Hematopoietic multipotent progenitor cell treated with erythropoietin and hydrocortisone succinate and interleukin-3 and kit ligand, for 6 days (in vitro differentiated cells): ENCODE measurements at places on chromosomes 13 and 19.

DNA sequence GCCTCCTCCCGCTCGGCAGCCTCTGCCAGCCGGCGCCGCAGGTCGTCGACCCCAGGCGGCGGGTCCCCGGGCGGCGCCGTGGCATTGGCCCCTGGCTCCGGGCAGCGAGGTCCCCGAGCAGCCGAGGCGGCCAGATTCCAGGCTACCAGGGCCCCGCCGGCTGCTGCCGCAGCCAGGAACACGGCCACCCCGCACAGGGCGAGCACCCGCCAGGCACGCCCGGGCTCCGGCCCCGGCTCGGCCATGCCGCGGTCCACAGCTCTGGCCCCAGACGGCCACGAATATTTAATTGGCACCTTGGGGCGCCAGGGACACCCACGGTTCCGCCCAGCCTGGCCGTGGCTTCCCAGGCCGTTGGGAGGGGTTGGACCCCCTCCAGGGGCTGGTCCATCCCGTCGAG is at the start of gene CCDC194:
Gene CCDC194, minus strand, starts transcription at position 283 of the 400 bp plus-strand sequence. Its CDS starts 38 bp downstream, at position 245.
- no peak for DNase-seq

DNA sequence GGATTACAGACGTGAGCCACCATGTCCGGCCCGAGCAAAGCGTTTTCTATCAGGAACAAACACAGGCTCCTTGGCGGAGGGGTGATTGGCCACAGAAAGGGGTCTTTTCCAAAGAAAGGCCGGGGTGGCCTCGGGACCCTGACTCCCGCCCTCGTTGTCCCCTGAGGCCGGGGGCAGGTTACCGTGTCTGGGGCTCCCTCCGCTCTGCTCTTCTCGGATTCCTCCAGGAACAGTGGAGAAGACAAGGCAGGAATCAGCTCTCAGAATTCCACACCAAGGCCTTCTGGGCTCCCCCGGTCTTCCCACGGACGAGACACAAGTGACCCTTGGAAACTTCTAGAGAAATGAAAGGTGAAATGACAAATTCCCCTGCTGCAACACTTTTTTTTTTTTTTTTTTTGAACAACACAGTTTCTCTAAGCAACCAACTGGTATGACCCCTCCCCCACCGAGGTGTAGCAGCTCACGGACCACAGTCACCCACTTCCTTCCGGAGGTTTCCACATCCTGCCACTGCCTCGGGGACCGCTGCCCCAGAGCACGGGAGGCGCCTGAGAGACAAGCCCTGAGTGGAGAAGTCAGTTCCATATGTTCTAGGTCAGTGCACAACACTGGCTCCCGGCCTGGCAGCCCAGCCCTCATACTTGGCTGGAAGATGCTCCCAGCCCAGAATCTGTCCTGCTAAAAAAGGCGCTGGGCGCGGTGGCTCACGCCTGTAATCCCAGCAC is 11.0 kb downstream of the MOB3A start:
- peak; percentile 96 for DNase-seq

DNA sequence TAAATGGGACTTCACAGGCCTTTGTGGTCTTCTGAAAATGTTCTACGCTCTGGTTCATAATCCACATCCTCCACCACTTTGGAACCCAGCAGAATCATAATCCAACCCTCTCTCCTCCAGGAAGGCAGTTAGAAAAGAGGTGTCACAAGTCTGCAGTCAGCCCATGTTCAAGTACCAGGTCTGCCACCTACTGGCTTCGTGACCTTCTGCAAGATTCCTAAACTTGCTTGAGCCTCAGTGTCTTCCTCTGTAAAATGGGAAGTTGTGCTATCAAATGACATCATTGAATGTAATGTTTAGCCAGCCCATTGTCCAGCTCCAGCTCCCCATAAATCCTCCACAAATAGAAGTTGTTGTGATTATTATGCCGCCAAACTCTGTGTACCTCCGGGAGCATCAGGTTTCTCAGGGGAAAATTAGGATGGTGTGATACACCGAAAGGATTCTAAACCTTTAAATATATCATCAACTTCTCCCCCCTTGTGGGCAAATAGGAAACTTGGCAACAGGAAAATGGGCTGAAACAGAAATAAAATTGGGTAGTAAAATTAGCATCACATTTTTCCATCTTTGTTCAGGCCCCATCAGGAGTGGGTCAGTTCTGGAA is 109.7 kb downstream of the NUFIP1 start:
- DNase-seq, result peak; percentile 71

DNA sequence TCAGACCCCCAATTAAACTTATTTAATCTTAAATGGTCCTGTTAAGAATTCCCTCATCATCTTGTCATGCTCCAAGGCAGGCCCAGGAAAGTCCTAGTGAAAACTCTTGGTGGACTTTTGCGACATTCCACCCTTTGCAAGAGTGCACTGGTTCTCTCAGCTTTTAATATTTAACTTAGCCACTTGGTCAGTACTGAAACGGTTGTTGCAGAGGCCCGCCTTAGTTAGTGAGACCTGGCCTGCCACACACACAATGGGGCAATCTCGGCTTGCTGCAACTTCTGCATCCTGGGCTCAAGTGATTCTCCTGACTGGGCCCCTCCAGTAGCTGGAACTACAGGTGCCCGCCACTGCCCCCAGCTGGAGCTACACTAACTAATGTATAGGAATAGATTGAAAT is 1366.0 kb downstream of the UQCRFS1 start:
- no peak for DNase-seq

- DNase-seq, result peak; percentile 78
These were observed 2.9 kb downstream of the CILP2 start for GRCh38 chr19:19540715-19541515.

DNA sequence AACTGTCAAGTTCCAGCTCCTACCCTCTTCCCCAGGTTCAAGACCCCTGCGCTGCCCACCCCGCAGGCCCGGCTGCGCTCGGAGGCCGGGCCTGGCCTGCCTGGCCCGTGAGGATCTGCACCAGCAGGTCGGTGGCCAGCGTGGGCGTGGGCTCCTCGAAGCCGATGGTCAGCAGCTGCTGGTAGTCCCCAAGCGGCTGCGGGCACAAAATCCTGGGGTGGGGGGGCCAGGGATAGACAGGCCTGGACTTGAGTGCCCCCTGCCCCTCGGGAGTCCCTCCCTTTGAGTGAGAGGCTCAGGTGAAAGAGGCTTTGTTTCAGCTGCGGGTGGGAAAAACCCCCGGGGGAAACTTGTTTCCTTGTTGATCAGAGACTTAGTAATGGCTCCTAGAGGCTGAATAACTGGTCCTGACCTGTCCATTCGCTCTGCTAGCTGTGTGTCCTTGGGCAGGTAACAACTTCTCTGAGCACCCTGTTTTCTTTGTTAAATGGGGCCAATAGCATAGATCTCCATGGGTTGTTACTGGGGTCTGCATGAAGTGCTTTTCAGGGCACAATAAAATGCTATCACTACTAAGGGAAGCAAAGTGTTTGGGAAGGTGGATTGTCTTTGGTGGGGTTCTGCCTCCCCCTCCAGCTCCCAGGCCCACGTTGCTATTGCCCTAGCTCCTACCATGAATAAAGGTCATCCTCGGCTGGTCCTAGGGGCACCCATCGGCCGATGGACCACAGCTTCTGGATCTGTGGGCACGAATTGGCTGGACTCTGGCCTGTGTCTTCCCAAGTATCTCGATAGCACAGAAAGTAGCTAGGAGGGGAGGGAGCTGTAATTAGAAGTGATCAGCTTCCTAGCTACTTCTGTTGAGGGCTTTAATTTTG is 3.5 kb downstream of the C19orf67 start:
- no peak for DNase-seq

- no peak for DNase-seq
These were observed 2.8 kb upstream of the CERS4 start for GRCh38 chr19:8206147-8207087.

DNA sequence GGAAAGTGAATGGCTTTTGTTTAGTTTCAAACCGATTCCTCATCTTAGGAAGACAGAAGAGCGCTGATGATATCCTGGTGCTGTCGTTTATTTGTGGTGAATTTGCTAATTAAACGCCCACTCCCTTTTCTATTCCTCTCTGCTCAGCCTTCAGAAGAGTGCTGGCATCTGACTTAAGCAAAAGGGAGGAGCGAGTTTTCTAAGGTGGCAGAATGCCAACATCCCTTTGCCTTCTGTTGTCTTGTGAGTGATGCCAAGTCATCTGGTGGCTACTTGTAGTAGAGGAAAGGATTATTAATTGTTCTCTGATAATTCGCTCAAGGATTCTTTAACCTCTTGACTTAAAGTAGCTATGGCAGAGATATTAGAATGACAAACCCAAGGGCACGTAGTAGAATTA is 68.1 kb downstream of the ERCC5 start:
- peak; percentile 54 for DNase-seq

GRCh38 chr13:108315273-108315672 is 45.8 kb downstream of the TNFSF13B start:
- DNase-seq, result no peak

DNA sequence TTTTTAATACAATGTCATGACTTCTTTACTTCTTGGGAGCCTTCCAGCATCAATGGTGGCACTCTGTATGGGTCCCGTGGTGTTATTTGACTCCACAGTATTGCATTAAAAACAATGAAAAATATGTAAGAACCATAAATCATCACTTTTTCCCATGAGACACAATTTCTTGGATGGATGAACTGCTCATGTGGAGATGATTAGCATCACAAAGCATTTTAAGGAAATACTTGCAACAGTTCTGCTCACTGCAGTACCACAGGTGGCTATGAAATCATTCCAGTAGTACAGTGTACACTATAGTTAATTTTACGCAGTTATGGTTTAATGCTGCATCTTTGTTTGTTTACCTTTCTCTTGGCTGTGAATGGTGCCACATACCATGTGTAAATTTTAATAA is 37.2 kb upstream of the C1QTNF9B start:
- no peak for DNase-seq

GRCh38 chr13:108708921-108709320 is 79.5 kb downstream of the MYO16 start:
- no peak for DNase-seq

GRCh38 chr19:15354566-15355296 is 22.4 kb upstream of the BRD4 start:
- no peak for DNase-seq

DNA sequence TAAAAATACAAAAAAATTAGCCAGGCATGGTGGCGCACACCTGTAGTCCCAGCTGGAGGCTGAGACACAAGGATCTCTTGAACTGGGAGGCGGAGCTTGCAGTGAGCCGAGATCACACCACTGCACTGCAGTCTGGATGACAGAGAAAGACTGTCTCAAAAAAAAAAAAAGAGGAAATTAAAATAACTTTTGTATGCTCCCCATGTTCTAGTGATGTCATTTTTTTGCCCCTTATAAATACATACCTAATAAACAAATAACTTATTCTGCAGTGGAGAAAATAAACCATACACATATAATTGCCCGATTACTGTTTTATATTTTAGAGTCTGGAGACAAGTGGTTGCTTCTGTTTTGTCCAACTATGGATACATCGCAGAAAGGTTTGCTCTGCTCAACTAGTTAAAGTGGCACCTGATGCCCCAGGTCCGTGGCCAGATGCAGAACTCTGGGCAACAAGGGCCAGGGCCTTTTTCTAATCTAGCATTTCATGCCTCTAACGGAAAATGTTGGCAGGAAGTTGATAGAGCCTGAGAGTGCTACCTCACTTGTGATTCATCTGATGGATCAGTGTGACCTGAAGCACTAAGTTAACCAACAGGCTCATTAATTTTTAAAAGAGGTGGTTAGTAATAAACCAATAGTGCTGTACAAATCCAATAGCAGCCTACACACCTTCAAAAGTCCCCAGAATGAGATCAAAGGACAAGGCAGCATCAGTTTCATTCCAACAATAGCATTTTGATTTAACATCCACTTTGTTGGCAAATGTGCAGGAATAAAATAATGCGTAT is 18.8 kb downstream of the UBE2L5 start:
- peak; percentile 54 for DNase-seq

- no peak for DNase-seq
These were observed 407.2 kb downstream of the KCNRG start for GRCh38 chr13:50422181-50423148.

GRCh38 chr19:42762789-42763188 is 2.7 kb downstream of the PSG8 start:
- no peak for DNase-seq

DNA sequence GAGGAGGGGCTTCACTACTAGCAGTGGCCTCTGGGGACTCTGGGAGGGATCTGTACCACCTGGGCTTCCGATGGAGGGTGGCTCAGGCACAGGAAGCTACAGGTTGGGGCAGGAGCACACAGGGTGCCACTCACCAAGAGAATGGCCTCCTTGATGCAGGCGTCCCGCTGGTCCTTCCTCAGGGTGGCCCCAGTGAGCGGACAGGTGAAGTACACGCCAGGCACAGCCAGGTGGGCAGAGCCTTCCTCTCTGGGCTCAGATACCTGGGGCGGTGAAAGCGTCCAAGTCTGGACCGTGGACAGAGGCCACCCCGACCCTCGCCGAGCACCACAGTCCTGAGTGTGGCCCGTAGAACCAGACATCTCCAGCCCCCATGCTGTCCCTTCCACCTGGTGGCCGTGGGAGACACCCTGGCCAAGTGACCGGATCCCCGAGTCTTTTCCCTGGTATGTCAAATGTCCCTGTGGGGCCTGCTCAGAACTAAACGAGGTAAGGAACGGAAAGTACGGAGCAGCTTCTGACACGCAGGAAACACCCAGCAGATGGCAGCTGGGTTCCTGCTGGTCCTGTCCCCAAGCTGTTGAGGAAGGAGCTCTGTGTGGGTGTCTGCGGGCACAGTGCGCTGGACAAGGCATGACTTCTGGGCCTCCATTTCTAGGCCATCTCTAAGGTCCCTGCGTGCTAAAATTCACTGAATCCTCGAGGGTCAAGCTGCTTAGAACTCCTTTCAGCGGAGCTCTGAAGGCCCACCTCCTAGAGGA is 5.2 kb downstream of the UBXN6 start:
- DNase-seq, result no peak

- DNase-seq, result peak; percentile 84
These were observed 5.2 kb upstream of the MLNR start for GRCh38 chr13:49214917-49215376.

DNA sequence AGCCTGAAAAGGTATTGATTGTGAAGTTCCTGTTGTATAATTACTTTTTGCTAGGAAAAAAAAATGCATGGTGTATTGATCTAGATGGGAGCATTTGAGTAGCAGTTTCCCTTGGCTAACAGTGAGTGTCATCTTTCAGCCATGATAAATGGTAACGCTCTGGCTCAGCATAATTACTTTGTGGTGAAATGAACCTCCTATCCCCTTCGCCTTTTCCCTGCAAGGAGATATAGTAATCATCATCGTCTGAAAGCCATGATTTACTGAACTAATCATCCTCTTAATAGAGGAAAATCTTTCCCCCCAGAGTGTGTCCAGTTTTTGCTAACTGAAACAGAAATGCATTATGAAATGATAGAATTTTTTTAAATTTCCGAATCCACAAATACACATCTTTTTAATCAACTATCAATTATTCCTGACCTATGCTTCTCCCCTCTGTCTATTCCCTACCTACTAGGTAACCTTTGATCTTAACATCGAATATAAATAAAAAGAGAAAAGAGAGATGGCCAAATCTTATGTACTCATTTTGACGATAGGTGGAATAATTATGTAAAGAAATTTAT is 88.7 kb downstream of the MAB21L1 start:
- DNase-seq, result no peak

DNA sequence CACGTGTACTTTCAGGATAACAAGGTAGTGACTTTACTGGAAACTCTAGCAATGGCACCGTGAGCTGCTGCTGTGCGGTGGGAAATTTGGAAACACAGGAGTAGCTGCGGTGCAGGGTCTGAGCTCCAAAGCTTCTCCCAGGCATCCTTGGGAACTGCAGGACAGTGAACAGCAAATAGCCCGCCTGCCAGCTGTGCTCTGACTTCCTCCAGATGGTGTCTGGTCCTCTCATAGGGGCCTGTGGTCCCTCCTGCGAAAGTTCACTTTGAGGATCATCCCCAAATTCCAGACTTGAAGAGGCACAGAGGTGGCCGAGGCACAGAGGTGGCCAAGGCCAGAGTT is 287.3 kb upstream of the MAB21L1 start:
- DNase-seq, result no peak
